ENCODE measurements at places on chromosomes 11 and 22.

DNA sequence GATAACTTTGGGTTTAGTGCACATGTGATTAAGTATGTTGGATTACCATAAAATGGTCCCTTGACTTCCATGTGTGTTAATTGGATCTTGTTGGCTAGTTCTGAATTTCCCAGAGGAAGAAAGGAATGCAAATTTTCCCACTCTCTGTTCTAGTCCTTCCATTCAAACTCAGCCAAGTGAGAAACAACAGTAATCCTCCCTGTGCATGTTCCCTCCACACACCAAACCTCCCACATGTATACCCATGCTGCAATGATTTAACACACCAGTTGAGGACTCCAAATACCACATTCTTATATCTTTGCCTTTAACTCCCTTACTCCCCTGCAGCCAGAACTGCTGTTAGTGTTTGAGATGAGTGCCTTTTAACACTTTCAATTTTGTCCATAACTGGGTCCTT is 1158.9 kb downstream of the DLG2 start:
- no peak for DNase-seq

DNA sequence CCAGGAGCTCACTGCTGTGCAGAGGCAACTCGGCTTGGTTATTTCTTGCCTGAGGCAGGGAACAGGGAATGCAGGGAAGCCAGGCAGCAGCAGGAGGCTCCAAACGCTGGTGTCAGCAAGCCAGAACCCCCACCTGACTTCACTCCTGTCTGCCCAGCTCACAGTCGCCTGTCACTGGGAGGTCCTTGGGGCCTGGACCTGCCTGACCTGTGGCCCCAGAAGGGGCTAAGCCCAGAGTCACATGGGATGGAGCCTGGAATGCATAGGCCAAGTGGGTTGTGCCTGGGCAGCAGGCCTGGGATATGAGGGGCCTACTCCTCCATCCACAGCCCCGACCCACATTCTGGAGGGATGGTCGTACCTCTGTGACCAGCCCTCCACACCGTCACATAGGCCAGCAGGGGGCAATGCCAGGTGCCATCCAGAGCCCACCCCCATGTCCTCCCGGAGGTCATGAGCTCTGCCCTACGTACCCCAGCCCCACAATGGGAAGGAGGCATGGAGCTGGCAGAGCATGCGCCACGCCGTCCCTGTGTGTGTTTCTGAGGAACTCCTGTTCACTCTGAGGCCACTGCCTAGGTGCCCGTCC is 5.2 kb downstream of the RASSF7 start:
- DNase-seq, result no peak

GRCh38 chr11:73248526-73249185 is 23.5 kb upstream of the P2RY6 start:
- no peak for DNase-seq

DNA sequence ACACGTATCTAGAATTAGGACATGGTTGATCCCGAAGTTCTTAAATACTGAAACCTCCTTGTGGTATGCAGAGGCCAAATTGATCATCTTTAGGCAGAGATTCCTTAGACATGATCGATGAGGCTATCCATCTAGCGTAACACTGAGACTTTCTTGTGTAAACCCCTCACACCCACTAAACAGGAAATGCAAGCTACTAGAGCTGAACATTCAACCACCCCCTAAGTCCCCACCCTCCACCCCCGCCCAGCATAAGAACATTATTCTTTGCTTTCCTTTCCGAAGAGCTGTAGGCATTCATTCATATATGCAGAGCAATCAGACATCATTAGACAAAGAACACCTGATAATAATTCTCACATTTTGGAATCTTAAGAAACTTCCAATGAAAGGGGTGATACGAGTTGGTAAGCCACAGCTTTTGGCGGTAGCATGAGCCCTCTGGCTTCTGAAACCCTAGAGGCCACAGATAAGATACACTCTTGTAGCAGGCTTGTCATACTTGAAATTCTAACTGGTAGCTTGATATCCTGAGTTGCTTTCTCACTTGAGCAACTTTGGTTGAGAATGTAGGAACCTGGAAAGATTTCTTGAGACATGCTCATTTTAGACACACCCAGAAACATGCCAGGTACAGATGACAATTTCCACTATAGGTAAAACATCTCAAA is 42.2 kb downstream of the FLI1 start:
- DNase-seq, result no peak

- DNase-seq, result no peak
Observed at GRCh38 chr22:48494256-48494967, 1333.3 kb downstream of the BRD1 start.

DNA sequence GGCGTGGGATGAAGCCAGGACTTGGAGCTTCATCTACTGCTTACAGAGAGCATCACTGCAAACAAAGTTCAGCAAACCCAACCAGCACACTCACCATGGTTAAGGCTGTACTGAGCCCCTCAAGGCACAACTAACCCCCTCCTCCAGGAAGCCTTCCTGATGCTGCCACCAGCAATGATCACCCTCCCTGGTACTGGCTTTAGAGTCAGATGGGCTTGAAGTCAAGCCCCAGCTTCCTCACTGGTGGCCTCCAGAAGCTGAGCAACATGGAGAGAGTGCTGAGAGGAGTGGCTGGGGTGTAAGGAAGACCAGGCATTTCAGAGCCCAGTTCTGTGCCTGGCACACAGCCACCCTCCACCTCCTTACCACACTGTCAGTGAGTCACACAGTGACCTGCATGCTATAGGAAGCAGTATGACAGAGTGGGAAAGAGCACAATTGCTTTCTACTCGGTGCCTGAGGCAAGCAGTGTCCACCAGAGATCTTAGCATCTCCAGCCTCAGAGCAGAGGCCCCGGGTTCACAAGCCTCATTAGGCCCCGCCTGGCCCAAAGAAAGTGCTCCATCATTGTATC is 24.7 kb upstream of the BAIAP2L2 start:
- DNase-seq, result no peak

DNA sequence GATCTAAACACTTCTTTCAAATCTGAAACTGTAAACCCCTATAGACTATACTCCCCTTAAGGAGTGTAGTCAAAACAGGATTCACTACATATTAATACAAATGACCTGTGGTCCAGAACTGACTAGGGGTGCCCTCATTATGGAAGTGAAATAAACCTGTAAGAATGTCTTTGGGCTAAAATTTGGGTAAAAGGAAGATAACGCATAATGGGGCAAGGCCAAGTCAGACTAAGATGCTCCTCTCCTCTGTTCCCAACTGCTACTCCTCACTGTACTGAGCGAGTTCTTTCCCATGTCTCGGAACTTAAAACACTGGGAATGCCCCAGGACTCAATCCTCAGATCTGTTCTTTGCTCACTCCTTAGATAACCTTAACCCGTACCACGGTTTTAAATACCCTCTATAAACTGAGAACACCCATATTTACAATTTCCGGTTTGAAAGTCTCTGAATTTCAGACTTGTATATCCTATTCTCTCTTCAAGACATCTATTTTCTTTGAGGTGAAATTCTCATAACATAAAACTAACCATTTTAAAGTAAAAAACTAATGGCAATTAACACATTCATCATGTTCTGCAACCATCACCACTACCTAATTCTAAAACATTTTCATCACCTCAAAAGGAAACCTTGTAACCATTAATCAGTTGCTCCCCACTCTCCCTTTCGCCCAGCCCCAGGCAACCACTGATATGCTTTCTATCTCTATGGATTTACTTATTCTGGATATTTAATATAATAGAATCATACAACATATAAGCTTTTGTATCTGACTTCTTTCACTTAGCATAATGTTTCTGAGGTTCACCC is 4.0 kb downstream of the THAP12 start:
- no peak for DNase-seq

DNA sequence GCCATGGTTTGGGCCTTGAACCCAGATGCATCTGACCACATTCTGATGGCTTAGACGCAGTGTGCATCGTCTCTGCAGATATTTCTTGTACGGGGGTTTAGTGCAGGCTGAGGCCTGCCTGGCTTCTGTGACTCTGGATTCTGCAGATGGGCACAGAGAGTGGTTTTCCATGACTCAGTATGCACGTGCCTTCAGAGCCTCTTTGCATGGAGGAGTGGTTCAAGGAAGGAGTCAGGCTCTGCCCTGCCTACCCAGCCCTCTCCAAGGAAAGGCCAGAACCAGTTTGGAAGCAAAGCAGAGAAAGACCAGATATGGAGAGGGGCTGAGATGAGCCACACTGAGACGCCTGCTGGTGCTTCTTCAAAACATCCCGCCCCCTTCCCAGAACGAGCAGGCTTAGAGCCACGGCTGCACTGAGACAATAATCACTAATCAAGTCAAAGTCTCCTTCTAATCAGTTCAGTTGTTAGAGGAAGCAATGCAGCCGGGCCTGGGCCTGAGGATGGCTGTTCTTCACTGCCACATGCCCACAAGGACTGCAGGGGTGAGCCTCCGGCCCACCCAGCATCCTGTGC is 308.9 kb downstream of the NXPE2 start:
- no peak for DNase-seq

GRCh38 chr11:8831861-8832260 is 79.1 kb upstream of the AKIP1 start:
- no peak for DNase-seq

- no peak for DNase-seq
Observed at GRCh38 chr22:50019316-50019715, 6.8 kb upstream of the IL17REL start.

GRCh38 chr11:100681064-100681502 is 6.0 kb upstream of the ARHGAP42 start:
- peak; percentile 4 for DNase-seq

DNA sequence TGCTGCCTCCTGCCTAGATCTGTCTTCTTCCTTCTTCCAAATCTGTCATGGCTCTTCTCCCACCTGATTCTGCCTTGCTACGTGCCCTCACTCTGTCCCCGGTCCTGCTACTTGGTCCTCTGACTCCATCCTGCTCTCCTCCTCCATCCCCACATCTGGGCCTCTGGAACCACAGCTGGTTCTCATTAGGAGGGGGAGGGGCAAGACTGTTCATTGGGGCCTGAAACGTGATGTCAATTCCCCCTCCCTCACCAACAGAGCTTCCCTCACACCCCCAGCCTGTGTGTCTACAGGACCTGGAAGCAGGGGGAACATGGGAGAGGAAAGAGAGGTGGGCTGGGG is 9.1 kb downstream of the DCHS1 start:
- DNase-seq, result no peak

- DNase-seq, result no peak
Observed at GRCh38 chr22:39409516-39410029, 10.0 kb downstream of the TAB1 start.

DNA sequence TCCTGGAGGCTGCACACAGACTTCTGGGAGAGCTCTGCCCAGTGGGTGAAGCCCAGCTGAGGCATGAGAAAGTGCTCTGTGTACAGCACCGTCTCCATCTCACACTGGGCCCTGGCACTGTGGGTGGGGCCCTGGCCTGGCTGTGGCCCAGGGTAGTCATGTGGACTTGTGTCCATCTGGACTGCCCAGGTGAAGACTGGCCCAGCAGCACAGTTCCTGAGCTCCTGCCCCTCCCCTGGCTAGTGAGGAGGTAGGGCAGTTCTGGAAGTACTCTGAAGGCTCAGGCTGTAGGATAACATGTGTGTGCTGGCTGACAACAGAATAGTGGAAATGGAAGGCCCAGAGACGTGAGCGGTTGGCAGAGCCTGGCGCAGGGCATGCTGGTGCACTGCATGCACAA is 35.4 kb downstream of the RSPH14 start:
- no peak for DNase-seq

Data from effector memory CD8-positive, alpha-beta T cell (primary cell).